ENCODE measurements at places on chromosomes 7 and 10.

GRCh38 chr10:323651-324293, 188.5 kb downstream of the ZMYND11 start:
- DNase-seq = peak; percentile 97

GRCh38 chr10:117544711-117545140, 2.2 kb downstream of the EMX2 start:
- no peak for DNase-seq

DNA sequence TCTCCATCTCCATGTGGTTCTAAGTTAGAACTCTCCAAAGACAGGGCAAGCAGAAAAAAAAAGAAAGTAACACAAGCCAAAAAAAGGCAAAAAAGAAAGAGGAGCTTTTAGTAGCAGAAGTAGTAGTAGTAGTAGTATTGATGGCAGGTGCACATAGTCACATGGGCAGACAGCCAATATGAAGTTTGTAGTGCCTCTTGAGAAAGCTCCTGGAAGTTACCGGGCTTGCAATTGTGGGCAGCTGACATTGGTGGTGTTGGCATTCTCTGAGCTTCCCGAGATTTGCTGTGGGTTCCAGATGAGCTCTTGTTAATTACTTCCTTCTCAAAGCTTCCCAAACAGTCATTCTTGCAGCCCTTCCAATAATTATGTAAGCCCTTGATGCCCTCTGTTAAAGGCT, 1128.5 kb downstream of the TYW1 start:
- no peak for DNase-seq

- DNase-seq = no peak
Observed at GRCh38 chr10:121205625-121206024, 354.5 kb downstream of the WDR11 start.

DNA sequence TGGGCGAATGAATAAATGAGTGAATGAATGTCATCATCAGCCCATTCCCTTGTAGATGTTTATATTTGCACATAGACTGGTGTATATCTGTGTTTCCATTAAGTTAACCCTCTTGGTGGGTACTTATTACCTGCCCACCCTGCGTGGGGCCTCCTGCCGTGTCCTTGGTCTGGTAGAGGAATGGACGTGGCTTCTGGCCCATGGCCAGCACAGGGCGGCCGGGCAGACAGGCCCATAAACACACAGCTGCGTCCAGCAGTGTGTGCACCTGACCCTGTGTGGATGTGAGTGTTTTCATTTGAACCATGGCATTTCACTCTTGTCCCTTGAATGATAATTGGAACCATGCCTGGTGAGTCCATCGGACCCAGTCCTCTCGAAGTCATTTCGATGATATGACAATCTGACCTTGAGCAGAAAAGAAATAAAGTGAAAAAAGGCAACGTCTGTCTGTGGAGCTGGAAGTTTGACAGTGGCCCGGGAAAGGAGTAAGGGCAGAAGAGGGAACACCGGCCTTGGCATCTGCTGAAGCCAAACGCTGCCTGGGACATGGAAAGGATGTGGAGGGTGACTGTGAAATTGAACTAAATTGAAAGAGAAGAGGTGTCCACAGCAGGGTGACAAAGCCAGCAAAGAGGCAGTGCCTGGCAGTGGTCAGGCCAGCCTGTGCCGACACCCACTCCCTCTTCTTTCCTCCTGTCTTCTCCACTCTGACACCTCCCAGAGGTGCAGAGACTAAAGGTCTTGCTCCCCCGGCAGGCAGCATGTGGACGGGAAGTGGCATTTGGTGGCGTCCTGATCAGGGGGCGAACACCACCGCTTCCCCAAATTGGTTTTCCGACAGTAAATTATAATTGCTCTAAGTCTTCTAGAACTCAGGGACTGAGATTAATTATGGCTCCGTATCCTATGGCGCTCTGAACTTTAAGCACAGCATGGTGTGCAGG, 199.0 kb upstream of the ZMIZ1 start:
- DNase-seq = no peak

DNA sequence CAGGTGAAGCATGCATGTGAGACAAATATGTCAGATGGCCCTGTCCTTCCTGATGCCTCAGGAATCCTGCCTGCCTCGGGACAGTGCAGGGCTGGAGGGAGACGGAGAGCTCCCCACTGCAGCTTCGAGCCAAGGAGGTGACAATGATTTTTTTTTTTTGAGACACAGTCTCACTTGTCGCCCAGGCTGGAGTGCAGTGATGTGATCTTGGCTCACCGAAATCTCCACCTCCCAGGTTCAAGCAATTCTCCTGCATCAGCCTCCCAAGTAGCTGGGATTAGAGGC, 68.8 kb downstream of the OAT start:
- no peak for DNase-seq

DNA sequence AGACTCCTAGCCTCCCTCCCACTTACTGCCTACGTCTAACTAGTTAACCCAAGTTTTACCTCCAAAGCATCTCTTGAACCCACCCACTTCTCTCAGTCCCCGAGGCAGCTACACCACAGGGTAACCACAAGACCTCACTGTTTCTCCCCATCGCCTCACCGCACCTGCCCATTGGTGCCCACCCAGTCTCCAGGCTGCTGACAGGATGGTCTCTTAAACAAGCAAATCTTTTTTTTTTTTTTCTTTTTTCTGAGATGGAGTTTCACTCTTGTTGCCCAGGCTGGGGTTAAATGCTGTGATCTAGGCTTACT, 47.0 kb downstream of the DENND2A start:
- DNase-seq = no peak

Data from AG20443 (cell line).